ENCODE measurements at places on chromosomes 7 and 10.

GRCh38 chr10:3059974-3060373 lies 7.4 kb upstream of the PFKP start:
- DNase-seq: no peak

DNA sequence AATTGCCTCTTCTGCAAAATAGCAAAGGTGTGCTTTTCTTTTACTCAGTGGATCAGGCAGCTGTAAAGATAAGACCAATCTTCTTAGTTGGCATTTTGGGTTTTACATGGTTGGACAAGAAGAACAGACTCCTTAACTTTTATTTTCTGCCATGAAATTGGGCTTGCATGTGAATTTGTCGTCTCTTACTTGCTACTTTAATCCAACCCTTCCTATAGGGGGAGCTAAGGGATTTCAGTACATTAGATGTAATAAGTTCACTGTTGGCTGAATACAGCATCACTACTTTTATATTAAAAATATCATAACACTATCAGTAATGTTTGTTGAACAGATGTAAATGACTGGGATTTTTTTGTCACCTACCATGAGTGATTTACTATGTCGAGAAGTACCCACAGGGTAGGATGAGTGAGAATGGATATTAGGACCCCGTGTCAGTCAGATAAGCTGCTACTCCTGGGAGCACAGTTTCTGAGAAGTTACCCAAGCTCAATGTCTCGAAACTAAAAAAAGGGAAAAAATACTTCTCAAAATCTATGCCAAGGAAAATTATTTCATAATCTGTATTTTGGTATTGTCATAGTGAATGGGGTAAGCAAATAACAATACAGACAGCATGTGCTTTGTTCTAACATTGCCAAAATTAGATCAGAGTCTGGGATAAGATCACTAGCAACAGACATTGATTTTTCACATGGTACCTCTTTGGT lies 127.4 kb upstream of the AGR3 start:
- no peak for DNase-seq

DNA sequence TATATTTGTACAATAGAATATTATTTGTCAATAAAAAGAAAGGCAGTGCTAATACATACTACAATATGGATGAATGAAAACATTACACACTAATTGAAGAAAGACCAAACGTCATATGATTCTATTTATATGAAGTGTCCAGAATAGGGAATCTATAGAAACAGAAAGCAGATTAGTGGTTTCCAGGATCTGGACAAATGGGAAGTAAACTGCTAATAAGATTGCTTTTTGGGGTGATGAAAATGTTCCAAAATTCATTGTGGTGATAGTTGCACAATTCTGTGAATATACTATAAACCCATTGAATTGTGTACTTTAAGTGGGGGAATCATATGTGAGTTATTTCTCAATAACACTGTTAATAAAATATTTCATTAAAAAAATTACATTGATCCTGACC lies 78.2 kb upstream of the IFRD1 start:
- no peak for DNase-seq

- peak; percentile 84 for DNase-seq
Measured at GRCh38 chr10:22320591-22321155, at the start of gene BMI1. Gene BMI1 (plus strand): TSS chr10:22321099. CDS start chr10:22326450, 5,351 bp downstream.

- no peak for DNase-seq
Measured at GRCh38 chr10:119491966-119492757, 50.4 kb downstream of the RGS10 start.

GRCh38 chr10:11255796-11256444 lies 238.2 kb downstream of the CELF2 start:
- DNase-seq: no peak

DNA sequence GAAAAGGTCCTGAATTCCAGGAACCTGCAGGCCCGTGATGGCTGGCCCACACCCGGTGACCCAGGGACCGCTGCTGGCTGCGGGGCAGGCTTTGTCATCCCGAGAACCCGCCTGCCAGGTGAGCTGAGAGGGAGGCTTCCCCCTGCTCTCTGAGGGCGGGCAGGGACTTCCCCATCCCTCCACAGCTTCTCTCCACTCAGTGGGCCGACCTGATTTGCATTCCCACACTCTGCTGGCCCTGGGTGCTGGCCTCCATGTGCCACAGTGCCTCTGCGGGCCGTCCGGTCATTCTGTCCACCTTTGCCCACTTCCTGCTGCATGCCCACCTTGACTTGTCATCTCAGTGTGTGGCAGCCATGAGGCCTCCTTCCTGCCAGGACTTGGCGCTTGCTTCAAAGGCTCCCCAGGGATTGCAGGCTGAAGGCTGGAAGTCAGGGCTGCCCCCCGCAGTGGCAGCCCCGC lies 35.3 kb downstream of the PALD1 start:
- DNase-seq: no peak

DNA sequence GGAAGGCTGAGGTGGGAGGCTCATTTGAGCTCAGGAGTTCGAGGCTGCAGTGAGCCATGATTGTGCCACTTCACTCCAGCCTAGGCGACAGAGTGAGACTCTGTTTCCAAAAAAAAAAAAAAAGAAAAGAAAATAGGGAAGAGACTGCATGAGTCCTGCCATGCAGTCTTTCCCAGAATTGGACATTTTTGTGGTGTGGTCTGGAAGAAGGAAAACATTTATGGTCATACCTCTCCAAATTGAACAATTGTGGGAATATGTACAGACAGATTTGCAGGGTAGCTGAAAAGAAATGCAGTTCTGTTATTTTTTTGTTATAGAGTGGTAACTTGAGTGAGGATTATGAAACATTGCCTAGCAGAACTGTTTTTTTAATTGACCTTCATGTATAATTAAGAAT lies 198.1 kb downstream of the AUTS2 start:
- no peak for DNase-seq

GRCh38 chr10:77768039-77768438 lies 130.4 kb upstream of the KCNMA1 start:
- DNase-seq: no peak

- DNase-seq: no peak
Measured at GRCh38 chr10:118752409-118752808, 2.4 kb downstream of the CACUL1 start.

GRCh38 chr7:115059321-115059720 lies 137.4 kb downstream of the MDFIC start:
- DNase-seq: no peak

DNA sequence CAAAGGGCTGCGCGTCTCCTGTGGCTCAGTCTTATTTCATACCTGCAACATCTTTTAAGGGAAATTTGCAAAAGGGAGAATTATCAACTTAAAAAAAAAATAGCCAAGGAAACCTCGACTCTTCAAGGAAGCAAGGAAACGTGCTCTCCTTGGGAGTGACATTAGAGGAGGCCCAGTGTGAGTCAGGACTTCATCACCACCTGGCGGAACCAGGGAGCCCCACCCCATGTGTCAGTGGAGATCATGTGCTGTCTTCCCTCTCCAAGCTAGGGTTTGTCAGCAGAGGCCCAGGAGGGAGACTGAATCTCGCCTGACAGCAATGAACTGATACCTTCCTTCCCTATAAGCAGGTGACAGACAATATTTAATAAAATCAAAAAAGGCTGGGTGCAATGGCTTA lies 28.9 kb downstream of the POR start:
- no peak for DNase-seq

- no peak for DNase-seq
Measured at GRCh38 chr10:104330168-104331110, 7.8 kb downstream of the ITPRIP start.

GRCh38 chr10:112213836-112214235 lies 30.3 kb upstream of the GPAM start:
- peak; percentile 72 for DNase-seq

GRCh38 chr10:117619707-117620405 lies 77.3 kb downstream of the EMX2 start:
- DNase-seq: no peak

DNA sequence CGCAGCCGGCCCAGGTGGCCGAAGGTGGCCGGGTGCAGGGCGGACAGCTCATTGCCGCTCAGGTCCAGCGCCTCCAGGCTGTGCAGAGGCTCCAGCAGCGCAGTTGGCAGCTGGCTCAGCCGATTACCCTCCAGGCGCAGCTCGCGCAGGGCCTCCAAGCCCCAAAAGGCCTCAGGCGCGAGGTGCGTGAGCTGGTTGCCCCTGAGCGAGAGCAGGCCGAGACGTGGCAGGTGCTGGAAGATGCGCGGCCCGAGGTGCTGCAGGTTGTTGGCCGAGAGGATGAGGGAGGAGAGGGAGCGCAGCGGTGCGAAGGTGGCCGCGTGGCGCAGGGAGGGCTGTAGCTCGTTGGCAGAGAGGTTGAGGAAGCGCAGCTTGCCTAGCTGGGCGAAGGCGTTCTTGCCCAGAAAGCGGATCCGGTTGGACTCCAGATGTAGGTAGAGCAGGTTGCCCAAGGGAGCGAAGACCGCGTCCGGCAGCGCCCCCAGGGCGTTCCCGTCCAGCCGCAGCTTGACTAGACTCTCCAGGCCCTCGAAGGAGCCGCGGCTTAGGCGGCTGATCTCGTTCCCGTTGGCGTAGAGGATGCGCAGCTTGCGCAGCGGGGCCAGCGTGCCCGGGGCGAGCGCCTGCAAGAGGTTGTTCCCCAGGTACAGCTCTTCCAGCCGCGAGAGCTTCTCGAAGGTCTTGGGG lies 923 bp downstream of the TRIL start:
- DNase-seq: peak; percentile 47

GRCh38 chr10:22321924-22322640 lies 1.2 kb downstream of the BMI1 start:
- no peak for DNase-seq

- no peak for DNase-seq
Measured at GRCh38 chr7:91033574-91033973, 230.7 kb upstream of the FZD1 start.

DNA sequence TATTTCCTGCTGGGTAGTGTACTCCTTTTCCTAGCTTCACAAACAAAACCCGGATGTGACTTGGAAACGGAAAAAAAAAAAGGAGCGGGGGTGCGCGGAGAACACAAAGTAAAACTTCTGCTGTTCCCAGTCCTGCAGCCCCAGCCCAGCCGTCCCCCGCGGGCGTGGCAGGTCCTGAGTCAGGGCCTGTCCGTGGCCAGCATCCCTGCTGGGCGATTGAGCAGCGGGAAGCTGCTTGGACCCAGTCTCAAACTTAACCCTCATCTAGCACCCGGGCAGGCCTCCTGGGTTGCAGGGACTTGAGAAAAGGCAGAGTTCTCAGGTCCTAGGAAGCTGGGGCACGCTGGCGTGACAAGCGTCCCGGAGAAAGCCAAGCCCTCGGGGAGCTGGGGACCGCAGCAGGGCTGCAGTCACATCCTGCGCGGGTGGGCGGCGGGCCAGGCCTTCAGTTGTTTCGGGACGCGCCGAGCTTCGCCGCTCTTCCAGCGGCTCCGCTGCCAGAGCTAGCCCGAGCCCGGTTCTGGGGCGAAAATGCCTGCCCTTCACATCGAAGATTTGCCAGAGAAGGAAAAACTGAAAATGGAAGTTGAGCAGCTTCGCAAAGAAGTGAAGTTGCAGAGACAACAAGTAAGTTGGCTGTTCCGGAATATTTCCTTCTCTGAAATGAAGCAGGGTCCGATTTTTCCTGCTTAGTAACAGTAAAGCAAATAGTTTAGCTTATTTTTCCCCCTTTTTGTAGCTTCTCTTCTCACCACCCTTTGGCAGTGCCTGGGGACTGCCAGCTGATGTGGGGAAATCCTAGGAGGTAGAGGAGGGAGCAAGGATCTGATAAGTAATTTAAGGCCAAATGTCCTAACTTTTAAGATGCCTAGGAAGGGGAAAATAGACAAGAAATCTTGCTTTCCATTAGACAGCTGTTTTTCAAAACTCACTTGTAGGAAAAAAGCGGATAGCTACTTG lies at the start of gene GNG11:
Gene GNG11, plus strand, starts transcription at position 129 of the 960 bp plus-strand sequence. Its CDS starts 403 bp downstream, at position 532.
- peak; percentile 67 for DNase-seq

DNA sequence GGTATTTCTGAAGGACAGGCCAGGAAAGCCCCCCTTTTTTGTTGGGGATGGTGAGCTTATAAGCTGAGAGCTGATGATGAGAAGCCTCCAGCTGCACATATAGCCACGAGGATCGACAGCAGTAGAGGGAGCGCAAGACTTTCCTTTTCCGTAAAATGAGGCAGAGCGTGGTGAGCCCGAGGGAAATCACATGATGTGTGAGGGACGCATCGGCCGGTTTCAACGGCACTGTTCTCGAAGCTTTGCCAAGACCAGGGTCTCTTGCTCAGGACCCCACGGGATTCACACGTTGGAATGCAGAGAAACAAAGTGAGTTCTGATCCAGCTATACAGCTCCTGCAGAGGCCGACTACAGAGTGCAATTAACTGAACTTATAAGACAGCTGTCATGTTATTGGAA lies 55.7 kb downstream of the ADAM12 start:
- no peak for DNase-seq

GRCh38 chr7:105250239-105250638 lies 138.5 kb downstream of the SRPK2 start:
- DNase-seq: no peak

DNA sequence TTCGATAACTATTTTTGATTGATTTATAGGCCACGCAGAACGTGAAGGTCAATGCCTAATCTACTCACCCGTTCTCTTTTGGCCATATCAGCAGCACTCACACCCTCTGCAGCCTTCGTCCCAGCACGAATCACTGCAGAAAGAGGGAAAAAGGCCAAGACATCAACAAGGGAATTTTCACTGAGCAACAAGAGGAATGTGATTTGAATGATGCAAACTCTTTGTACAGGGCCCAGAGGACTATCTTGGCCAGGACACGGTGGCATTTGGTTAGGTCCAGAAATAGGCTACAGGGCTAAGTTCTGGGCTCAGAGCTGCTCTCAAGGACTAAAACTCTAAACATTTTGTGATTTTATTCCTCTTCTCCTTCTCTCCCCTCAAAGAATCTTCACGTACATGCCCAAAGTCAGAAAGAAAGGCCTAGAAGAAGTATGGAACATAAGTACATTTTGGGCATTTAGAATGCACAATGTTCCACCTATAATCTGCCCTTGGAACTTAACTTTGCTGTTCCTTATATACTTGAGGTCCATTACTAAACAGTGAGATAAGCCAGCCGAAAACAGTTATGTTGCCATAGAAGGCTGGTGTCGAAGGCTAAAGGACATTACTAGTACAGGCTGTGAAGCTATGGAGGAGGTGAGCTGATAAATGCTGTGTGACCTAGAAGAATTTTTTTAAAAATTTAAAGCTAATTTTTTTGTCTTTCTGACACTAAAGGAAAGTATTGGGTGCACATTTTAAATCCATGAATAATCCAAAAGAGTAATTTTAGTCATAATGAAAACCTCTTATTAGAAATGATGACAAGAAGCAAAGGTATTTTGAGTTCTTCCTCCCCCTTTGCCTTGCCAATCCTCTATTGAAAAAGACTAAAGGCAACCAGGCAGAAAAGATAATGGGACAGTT lies 20.0 kb downstream of the RBM28 start:
- no peak for DNase-seq

DNA sequence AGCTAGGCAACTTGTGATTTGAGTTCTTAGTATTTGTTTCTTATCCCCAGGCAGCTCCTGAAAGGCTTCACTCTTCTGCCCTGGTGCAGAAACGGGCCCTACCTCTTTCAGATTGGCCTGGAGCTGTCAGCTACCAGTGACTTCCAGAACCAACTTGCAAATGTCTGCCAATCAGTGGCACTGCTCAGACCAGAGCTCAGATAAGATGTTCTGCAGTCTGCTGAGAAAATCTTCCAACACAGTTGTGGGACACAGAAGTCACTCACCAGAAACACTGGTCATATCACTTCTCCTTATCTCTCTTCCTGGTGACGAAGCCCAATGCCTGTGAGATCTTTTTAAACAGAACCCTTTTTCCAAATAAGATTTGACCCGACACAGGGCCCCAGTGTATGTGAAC lies 81.9 kb upstream of the DUSP5 start:
- DNase-seq: peak; percentile 24
